ENCODE measurements at places on chromosomes 12 and 14.
A peak's percentile ranks its signal among the peaks of the same experiment; 100 is the strongest.

GRCh38 chr12:26732005-26732908 lies 100.7 kb downstream of the ITPR2 start:
- DNase-seq = no peak

GRCh38 chr14:56811593-56812363 lies 1.5 kb upstream of the OTX2 start:
- DNase-seq = no peak

DNA sequence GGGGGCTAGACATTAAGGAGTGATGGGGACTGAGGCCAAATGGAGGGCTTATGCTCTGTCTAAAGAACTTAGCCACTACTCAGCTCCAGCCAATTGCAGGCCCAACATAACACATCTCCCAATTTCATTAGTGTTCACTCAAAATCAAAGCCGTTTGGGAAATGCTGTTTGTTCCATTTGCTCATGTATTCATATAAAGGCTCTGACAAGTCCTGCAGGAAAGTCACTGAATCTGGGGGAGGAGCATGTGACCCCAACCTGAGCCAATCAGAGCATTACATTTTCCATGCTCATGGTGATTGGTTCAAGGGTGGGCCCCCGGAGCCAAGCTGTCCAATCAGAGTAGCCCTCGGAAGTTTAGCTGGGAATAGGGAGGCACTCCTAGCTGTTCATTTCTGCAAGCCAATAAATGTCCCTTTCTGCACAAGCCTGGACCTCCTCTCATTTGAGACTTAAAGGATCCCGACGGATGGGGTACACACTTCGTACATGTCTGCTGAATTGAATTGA lies 20.9 kb downstream of the SDSL start:
- no peak for DNase-seq

GRCh38 chr12:1666685-1667162 lies 24.1 kb upstream of the ADIPOR2 start:
- no peak for DNase-seq

- peak; percentile 5 for DNase-seq
Observed at GRCh38 chr12:50401500-50402081, 906 bp downstream of the LARP4 start.

- no peak for DNase-seq
Observed at GRCh38 chr14:21987937-21988336, 314.3 kb upstream of the OR4E1 start.

- DNase-seq = no peak
Observed at GRCh38 chr12:6065863-6066199, 58.6 kb downstream of the VWF start.

DNA sequence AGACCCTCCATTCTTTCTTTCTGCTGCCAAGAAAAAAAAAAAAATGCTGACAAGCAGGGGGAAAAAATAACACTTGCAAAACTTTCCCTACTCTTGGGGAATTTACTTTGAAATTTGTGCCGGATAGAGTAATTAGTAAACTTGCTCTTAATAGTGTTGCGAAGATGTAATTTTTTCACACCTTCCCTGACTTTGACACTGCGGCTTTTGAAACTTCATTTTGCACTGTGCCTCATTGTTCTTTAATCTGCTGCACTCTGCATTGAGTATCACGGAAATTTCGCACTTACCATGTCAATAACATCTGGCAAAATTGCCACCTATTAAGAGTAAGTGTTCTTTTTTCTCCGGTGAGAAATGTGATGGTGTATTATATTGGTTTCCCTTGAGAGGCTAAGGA lies 596.1 kb downstream of the VRK1 start:
- DNase-seq = no peak

DNA sequence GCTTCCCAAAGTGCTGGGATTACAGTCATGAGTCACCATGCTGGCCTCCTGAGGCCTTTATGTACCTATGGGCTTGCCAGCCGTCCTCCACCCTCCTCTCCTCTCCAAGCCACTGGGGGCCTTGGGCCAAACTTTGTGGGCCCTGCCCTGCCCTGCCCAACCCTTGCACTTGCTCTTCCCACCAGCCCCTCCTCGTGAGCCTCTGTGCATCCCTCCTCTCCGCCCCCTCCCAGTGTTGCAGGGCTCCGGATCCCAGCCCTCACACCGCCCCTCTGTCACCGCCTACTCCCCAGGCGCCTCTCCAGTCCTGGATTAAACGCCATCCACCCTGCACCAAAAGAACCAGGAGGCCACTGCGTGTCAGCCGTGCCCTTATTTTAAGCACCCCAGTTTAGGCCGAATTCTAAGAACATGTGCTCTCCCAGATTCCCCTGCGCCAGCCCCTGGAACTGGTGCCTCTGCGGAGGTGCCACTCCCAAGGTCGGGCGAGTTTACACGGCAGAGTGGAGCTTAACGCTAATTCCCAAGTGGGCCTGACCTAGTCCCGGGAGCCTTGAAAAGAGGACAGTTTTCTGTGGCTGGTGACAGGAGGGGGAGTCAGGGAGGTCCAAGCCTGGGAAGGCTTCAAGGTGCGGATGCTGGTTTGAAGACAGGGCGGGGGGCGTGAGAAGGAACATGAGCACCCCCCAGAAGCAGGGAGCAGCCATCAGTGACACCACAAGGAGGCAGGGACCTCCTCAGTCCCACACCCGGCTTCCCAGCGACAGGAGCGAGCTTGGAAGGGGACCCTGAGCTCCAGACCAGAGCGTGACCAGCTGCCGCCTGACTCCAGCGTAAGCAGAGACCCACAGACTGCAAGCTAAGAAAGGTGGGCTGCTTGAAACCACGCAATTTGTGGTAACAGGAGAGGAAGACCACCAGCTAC lies 21.2 kb upstream of the CDCA4 start:
- no peak for DNase-seq
